ENCODE measurements at places on chromosomes 4 and X.

DNA sequence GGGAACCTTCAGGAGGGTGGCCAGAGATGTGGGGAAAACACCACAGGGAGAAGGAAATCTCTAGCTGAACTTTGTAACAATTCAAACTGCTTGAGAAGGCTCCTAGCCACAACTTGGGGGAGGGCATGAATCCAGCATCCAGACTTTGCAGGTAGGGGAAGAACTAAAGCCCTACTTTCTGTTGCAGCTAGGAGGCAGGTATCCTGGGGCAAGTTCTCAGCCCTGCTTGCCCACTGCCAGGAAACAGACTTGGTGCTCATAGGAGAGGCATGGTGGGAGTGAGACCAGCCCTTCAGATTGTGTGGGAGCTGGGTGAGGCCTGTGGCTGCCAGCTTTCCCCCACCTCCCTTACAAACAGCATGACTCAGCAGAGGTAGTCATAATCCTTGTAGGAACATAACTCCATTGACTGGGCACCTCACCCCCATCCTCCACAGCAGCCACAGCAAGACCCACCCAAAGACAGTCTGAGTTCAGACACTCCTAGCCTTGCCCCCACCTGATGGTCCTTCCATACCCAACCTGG lies 209.5 kb upstream of the CPEB2 start:
- no peak for DNase-seq

GRCh38 chr4:179695175-179695574 lies 2252.9 kb upstream of the AGA start:
- no peak for DNase-seq

GRCh38 chr4:186854256-186854655 lies 130.6 kb upstream of the FAT1 start:
- no peak for DNase-seq

- DNase-seq, result no peak
These were observed 160.0 kb downstream of the EFNB1 start for GRCh38 chrX:68988865-68989264.

GRCh38 chr4:74291471-74291870 lies 16.8 kb upstream of the EPGN start:
- no peak for DNase-seq

DNA sequence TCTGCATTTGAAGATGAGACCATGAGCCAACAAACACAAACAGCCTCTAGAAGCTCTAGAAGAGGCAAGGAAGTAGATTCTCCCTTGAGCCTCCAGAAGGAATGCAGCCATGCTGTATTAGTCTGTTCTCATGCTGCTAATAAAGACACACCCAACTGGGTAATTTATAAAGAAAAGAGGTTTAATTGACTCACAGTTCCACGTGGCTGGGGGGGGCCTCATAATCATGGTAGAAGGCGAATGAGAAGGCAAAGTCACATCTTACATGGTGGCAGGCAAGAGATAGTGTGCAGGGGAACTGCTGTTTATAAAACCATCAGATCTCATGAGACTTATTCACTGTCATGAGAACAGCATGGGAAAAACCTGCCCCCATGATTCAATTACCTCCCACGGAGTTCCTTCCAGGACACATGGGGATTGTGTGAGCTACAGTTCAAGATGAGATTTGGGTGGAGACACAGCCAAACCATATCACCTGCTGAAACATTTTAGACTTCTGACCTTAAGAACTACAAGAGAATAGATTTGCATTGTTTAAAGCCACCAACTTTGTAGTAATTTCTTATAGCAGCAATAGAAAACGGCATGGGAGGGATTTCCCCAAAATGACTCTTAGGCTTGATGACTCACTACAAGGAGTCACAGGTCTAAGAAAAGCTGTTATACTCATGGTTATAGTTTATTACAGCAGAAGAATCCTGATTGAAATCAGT lies 284.4 kb upstream of the SFRP2 start:
- no peak for DNase-seq

GRCh38 chr4:11805842-11806241 lies 377.1 kb upstream of the HS3ST1 start:
- DNase-seq, result no peak

GRCh38 chr4:9758641-9759317 lies 22.7 kb upstream of the DRD5 start:
- no peak for DNase-seq

DNA sequence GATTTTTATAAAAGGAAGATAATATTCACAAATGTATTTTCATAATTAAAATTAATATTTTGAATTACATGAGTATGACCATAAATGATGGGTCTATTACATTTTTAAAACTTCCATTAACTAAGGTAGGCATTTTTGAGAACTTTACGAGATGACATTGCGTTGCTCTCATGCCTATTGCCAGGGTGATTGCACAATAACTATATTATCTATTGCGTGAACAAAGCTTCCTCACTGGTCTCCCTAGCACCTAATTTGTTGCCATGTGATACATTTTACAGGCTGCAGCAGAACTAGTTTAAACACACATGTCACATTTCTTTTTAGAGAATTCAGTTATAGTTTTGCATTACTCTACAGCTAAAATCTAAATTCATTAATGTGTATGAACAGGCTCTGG lies 289.7 kb upstream of the GRID2 start:
- no peak for DNase-seq

DNA sequence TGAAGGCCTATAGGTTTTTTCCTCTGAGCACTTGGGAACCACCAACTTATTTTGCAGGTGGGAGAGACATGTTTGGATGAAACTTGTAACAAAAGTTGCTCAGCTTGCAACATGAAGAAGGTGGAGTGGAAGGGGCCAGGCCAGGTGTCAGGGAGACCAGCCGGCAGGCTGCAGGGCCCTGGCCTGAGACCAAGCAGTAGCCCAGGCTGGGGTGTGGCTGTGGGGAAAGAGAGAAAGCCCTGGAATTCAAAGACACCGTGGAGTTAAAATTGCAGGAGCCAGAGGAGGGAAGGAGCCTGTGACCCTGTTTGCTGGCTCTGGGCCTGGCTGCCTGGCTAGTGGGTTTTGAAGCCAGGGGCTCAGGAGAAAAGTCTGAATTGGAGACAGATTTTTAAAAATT lies 43.4 kb downstream of the EFNB1 start:
- DNase-seq, result no peak

GRCh38 chrX:11908371-11908770 lies 150.3 kb downstream of the MSL3 start:
- no peak for DNase-seq

DNA sequence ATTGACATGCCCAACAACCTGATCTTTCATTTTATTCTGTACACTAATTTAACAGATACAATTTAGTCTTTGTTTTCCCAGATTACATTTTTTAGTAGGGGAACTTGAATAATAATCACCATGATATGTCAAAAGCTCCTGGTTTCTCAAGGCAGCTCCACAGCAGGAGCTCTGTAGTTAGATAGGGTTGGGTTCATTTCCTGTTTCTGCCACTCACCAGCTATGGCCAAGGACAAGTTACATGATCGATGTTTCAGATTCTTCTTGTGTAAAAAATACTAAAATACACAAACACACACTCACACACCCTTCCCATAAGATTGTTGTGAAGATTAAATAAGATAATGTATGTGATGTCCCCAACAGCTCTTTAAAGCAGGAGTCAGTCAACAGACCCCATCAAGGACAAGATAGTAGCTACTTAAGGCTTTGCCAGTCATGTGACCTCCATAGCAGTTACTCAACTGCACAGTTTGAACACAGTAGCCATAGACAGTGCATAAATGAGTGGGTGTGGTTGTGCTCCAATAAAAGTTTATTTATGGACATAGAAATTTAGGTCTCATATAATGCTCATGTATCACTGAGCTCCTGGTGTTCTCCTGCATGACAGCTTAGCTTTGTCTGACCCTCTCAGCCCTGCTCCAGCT lies 18.4 kb downstream of the GUCY1A1 start:
- DNase-seq, result no peak

GRCh38 chrX:9356846-9357245 lies 108.0 kb upstream of the TBL1X start:
- DNase-seq, result no peak

DNA sequence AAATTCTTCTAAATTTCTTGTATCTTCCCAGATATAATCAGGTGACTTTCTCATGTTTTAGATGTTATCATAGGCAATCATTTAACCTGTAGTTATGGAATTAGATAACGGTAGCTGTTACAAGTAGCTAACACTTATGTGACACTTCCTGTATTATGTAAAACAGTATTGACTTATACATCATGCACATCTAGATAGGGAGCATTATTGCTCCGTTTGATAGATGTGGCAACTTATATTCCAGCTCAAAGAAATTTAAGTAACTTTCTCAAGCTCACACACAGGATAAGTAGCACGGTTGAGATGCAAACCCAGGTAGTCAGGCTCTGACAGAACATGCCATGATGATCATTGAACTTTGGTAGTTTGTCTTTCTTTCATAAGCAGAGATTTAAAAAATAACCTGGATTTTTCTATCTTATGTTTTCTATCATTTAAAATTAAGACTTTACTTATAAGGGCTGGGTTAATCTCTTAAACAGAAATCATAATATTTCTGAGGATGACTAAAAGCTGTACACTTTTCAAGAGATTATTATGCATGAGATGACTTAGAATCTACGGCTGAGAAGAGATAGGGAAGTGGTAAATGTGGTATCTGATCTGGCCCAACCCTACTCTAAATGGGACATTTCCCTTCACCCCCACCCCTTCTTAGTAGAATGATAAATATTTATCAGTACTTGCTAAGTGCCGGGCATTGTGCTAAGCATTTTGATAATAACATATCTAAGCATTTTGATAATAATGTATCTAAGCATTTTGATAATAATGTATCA lies 69.1 kb upstream of the HPGD start:
- no peak for DNase-seq

GRCh38 chr4:4302416-4302815 lies 12.4 kb downstream of the ZBTB49 start:
- DNase-seq, result no peak

DNA sequence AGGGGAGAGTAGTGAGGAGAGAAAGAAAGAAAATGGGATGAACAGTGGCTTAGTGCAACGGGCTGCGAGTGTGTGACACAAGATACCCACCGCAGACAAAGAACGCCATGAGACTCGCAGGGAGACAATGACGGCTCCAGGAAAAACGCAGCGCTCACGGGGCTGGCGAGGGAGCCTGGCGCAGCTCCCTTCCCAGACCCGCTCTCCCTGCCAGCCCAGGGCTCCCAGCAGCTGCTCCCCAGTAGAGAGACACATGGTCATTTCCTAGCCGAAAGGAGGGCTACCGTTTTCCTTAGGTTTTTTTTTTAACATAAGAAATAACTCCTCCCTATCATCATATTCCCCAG lies 149.5 kb downstream of the MAML3 start:
- no peak for DNase-seq

GRCh38 chr4:80343887-80344286 lies 8.4 kb downstream of the CFAP299 start:
- DNase-seq, result no peak

GRCh38 chrX:132171881-132172280 lies 44.1 kb upstream of the FRMD7 start:
- DNase-seq, result no peak

DNA sequence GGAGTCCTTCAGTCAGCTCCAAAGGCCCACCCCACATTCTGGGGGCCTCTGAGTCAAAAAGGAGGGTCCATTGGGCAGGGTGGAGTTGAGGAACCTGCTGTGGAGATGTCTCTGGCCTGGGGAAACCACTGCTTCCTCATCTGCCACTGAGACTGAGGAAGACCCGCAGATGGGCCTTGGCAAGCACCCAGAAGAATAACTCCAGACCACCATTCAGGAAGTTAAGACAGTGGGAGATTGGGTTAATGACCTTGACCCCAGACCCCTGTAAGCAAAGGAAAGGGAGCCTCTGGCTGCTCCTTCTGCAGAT lies 8.1 kb upstream of the HSD17B10 start:
- no peak for DNase-seq

- no peak for DNase-seq
These were observed 382.1 kb upstream of the CTSO start for GRCh38 chr4:156335721-156336120.

- no peak for DNase-seq
These were observed 2.3 kb downstream of the PDGFRA start for GRCh38 chr4:54231419-54231767.

GRCh38 chr4:108135549-108136209 lies 33.1 kb downstream of the LEF1 start:
- no peak for DNase-seq

DNA sequence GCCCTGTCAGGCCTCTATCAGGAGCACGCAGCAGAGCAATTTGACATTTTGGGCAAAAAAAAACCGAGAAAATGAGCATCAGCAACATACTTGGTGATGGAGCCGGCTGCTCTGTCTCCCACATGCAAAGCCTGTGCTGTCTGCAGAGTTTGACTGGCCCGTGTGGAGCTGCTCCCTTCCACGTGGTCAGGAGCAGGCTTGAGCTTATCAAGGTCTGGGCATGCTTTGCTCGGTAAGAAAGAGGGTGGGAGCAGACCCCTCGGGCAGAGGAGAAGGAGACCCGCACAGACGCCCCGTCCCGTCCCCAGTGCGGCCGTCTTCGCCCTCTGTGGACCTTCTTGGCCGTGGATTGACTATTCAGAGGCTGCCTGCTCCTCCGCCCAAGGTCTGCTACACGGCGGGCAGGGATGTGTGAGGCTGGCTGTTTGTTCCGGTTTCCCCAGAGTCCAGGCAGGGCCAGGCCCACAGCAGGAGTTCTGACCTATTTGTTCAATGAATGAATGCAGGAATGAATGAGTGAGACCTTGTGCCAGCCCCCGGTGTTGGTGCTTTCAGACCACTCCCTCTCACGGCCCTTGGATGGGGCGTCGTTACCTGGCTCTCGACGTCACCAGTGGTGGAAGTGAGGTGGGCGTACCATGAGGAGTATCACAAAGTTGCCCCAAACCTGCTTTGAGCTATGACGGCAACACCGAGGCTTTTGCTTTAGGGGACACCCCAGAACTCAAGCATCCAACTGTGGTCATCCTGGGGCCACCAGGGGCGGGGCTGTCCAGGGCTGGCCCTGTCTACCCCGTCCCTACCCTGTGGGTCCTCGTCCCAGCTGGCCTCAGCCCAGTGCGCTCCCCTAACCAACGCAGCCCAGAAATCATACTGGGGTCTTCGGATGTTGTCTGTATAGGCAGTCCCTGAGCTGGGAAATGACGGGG lies 54.7 kb upstream of the ADRA2C start:
- DNase-seq, result no peak

DNA sequence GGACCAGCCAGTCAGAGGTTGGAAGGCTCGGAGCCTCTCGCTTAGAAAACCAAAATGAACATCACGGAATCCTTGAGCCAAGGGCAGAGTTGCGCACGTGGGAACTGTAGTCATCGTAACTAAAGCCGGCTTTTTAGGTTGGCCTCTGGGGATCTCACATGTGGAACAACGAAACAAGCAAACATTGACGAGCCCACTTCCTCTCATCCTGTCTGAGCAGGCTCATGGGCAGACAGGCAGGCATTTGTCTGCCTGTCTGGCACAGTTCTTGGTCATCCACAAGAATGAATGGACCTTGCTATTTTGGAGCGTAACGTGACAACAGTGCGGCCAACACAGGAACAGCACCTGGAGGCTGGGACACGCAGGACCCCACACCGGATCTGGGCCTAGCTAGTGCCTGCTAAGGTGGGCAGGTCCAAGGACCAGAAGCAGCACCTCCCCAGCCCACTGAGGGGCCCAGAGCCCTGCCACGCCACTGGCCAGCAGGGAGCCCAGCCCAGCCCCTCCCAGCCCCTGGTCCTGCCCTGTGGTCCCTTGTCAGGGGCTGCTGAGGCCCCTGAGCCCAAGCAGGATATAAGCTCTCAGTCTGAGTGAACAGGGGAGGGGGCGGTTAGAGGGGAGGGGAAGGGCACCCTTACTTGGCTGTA lies 9.2 kb upstream of the TREX2 start:
- no peak for DNase-seq
